ENCODE measurements at places on chromosomes 16 and 17.

- no peak for DNase-seq
Observed at GRCh38 chr17:13931800-13932460, 137.4 kb upstream of the COX10 start.

DNA sequence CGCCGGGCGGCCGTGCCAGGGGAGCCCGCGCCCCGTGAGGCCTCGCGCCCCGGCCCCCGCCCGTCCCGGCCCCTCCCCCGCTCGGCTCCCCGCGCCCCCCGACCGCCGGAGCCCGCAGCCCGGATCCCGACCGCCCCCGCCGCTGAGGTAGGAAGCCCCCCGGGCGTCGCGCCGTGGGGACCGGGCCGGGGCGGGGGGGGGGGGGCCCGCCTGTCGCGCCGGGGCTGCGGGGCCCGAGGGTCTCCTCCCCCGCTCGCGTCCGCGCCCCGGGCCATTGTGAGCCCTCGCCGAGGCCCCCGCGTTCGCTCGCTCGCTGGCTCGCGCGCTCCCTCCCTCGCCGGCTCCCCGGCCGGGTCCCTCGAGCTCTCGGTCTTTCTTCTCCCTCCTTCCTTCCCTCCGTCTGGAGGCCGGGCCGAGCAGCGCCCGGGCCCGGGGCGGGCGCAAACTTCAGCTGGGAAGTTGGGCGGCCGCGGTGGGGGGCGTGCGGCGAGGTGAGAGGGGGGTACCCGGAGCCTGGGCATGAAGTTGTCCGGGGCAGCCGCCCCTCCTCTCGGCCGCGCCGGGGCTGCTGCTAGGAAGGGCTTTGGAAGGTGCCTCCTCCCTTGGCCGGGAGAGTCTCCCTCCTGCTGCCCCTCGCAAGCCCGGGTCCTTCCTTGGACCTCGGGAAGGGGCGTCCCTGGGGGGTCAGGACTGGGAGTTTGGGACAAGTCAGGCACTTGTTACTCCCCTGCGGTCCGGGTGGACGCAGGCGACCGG, 419 bp downstream of the GLIS2 start:
- no peak for DNase-seq

DNA sequence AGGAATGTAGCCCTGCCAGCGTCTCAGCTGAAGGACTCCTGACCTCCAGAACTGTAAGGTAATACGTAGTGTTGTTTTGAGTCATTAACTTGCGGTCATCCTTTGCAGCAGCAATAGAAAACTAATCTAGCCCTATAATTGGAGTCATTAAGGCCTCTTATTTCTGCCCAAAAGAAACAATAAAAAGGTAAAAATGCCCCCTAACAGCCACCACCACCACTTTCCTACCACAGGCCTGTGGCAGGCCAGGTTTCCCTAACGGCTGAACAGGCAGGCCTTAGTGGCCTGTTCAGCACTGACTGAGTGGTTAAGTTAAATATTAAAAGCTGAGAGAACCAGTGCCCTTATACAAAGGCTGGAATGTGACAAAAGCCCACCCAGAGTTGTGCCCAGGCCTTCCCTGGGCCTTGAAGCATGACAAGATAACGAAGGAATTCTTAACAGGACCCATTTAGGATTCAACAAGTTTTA, 286.5 kb upstream of the ERCC4 start:
- no peak for DNase-seq

DNA sequence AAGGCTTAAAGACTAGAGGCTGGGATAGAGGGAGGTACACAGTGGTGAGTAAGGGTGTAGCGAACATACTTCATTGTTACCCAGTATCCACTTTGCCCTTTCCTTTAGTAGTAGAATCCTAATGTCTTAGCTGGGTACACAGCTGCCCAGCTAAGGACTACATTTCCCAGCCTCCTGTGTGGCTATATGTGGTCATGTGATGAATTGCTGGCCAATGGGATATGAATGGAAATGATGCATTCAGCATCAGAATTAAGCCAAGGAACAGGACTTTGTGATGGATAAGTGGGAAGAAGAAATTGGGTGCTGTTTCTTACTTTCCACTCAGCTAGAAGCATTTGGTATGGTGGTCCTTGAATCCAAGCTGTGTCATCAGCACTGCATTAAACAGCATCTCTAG, 55.9 kb downstream of the FOXL1 start:
- no peak for DNase-seq

- no peak for DNase-seq
Observed at GRCh38 chr16:61780161-61780560, 256.1 kb downstream of the CDH8 start.

DNA sequence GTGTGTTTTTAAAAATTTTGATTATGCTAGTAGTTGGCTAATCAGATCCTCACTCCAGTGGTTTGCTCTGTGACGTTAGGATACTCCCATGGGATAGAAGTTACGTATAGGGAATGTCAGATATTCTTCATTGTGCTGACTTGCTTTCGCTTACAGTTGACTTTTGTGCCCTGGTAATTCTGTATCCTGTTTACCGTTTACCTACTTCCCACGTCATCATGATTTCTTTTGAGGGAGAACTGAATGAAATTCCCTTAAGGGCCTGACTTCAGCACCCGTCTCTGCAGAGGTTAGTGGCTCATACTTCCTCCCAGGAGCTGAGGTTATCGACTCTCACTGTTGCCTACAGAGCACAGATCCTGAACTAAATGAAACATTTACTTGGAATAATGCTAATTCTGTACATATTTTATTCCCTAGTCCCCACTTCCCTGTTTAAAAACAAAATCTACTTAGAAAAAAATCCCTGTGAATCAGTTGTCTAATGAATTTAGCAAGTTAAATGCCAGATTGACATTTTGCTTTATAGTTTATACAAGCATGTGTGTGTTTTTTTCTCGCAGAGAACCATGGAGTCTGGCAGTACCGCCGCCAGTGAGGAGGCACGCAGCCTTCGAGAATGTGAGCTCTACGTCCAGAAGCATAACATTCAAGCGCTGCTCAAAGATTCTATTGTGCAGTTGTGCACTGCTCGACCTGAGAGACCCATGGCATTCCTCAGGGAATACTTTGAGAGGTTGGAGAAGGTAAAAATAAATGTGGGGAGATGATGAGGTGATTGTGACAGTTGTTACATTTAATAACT, 2.8 kb downstream of the PRKAR1A start:
- no peak for DNase-seq

GRCh38 chr16:25038239-25038954, 23.2 kb upstream of the ARHGAP17 start:
- no peak for DNase-seq

GRCh38 chr17:16909472-16910246, 62.3 kb downstream of the TNFRSF13B start:
- no peak for DNase-seq

DNA sequence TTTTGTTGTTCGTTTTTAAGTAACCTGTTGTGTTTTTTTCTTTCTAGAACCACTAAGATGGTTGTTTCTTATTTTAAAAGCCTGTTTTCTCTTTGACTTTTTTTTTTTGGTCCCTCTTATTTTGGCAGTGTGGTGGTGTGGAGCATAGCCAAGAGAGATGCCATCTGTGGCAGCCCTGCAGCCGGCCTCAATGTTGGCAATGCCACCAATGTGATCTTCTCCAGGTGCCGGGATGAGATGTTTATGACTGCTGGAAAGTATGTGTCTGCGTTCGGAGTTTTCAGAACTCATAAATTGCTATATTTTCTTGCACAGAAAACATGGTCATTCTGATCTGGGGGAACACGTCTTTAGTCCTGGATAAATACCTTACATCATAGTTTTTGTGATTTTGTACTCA, 17.6 kb downstream of the CFAP52 start:
- no peak for DNase-seq

DNA sequence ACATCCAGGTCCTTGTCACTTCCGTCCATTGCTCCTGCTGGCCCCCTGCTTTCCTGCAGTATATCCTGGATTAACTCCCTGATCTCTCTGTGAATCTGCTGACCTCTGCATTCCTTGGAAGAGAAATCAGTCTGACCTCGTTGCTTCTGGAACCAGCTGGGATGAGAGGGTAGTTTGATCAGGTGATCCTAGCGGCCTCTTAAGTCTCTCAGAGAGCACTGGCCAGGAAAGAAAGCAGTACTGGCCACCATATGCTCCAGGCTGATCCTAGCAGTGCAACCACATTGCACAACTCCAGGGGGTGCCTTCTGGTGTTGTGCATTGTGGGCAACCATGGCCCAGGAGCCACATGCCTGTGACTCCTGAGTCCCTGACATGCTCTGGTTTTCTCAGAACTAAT, 79.2 kb downstream of the ARHGAP23 start:
- no peak for DNase-seq

- no peak for DNase-seq
Observed at GRCh38 chr17:33551911-33552310, 258.8 kb upstream of the ASIC2 start.

All from NCI-H2081 (cell line).